ENCODE measurements at places on chromosomes 6 and 20. TPM values are rescaled to one million over a fixed set of nuclear protein-coding genes. Genes with fewer than 3 reads are reported as not detected.

Gene MCHR2
- not detected for total RNA-seq

Gene SLC32A1
- not detected for total RNA-seq

Gene NRN1
- total RNA-seq: 2.5 TPM

Gene EYA4
- total RNA-seq: 0.64 TPM

Gene BHLHE23
- total RNA-seq: not detected

Gene ABHD16B
- total RNA-seq: not detected

Gene NR2E1
- not detected for total RNA-seq

Gene FOXP4
- total RNA-seq: 13.8 TPM

DNA sequence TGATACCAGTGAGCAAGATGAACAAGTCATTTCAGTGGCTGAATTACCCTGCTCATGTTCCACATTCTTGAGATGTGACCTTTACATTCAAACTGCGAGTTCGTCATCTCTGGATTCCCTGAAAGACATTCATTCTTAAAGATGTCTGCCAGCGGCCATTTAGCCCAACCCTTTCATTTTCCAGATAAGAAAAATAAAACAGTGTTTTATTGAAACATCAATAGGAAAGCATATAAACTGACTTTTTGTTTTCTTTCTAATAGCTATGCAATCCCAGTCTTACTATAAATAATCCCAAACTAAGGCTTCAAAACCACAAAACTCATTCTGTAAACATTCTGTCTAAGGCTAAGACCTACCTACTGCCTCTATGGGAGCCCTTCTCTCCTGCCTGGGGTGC, 134.0 kb downstream of the SAMD5 start:
- no peak overlapping the region for H3K27ac ChIP-seq
- no peak overlapping the region for H3K4me3 ChIP-seq
- no peaks in the 10 kb centered on the region for H3K36me3 ChIP-seq
- peak; percentile 11 for DNase-seq
- no peaks in the 10 kb centered on the region for H3K4me1 ChIP-seq
- H3K27me3 ChIP-seq: no peaks in the 10 kb centered on the region

GRCh38 chr20:40262219-40262618, 426.8 kb downstream of the MAFB start:
- H3K27ac ChIP-seq: no peak overlapping the region
- no peaks in the 10 kb centered on the region for H3K27me3 ChIP-seq
- H3K4me3 ChIP-seq: no peak overlapping the region
- DNase-seq: no peak
- H3K36me3 ChIP-seq: no peaks in the 10 kb centered on the region

- no peak for DNase-seq
- peak overlapping the region; percentile 56 for H3K27ac ChIP-seq
- H3K36me3 ChIP-seq: no peaks in the 10 kb centered on the region
- H3K4me3 ChIP-seq: no peak overlapping the region
- no peaks in the 10 kb centered on the region for H3K4me1 ChIP-seq
These were observed 33.9 kb downstream of the DSE start for GRCh38 chr6:116404696-116405095.

DNA sequence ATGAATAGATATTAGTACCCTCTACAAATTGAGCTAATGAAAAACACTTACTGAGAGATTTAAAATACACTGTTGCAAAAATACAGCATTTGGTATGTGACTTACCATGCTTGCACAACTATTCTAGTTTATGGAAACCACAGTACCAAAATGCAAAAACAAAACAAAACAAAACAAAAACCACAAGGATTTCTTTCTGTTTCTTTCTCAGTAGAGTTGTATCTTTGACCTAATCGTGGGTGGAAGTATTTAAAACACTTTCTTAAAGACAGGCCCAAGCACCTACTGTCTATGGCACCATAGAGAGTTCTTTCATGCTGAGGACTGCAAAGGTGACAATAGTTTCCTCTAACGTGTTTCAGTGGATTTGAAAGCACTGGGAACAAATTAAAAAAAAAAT, 95.3 kb upstream of the C6orf118 start:
- no peaks in the 10 kb centered on the region for H3K27me3 ChIP-seq
- no peak overlapping the region for H3K4me3 ChIP-seq
- no peak for DNase-seq
- no peaks in the 10 kb centered on the region for H3K4me1 ChIP-seq

DNA sequence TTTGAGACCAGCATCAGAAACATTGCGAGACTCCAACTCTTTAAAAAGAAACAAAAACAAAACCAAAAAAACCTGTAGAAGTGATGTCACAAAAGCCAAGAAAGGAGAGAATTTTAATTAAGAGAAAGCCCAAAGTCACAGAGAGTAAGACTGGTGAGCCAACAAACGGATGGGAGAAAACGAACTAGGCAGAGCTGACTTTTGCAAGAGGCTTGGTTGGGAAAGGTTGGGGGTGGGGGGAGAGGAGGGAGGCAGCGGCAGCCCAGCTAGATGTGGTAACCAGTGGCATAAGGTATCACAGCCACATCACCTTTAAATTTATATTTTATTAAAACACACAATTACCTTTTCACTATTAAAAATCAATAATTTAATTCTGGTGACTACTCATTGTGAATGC, 23.5 kb downstream of the NOL7 start:
- H3K27ac ChIP-seq: no peak overlapping the region
- no peak for DNase-seq
- H3K27me3 ChIP-seq: no peaks in the 10 kb centered on the region
- no peaks in the 10 kb centered on the region for H3K4me1 ChIP-seq
- H3K36me3 ChIP-seq: peaks cover 40% of the 10 kb centered on the region
- H3K4me3 ChIP-seq: no peak overlapping the region

DNA sequence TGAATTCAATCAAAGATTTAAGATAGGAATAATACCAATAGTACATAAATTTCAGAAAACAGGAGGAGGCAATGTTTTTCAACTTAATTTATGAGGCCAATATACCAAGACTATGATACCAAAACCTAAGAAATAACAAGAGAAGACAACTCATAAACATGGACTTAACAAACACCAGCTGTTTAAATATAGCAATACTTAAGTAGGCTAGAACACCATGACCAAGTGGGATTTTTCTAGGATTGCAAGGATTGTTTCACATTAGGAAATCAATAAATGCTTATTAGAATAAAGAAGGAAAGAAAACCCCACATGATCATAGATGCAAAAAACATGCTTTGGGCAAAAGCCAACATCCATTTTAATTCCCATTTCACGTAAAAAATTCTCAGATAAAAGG, 355.1 kb downstream of the EPM2A start:
- no peaks in the 10 kb centered on the region for H3K4me1 ChIP-seq
- no peak overlapping the region for H3K27ac ChIP-seq
- no peaks in the 10 kb centered on the region for H3K36me3 ChIP-seq
- DNase-seq: no peak

DNA sequence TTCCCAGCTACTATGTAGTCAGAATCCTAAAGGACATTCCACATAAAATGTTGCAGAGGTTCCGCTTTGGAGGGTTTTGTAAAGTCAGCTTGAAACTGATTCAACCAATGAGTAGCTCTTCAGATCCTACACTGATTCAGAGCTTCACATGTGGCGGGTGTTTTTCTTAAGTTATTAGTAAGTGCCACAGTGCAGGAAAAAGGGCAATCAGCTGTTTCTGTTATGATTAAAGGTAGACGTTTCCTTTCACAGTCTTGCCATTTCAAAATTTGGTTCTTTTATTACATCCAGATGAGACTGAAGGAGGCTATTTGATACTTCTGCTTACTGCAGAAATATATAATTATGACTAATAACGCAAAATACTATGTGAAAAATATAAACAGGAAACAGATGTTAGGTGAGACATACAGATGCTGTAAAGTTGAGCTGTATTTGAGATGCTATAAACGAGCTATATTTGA, 443.9 kb downstream of the CDKAL1 start:
- no peaks in the 10 kb centered on the region for H3K36me3 ChIP-seq
- H3K27me3 ChIP-seq: no peaks in the 10 kb centered on the region
- no peak overlapping the region for H3K4me3 ChIP-seq
- H3K4me1 ChIP-seq: no peaks in the 10 kb centered on the region
- H3K27ac ChIP-seq: no peak overlapping the region

DNA sequence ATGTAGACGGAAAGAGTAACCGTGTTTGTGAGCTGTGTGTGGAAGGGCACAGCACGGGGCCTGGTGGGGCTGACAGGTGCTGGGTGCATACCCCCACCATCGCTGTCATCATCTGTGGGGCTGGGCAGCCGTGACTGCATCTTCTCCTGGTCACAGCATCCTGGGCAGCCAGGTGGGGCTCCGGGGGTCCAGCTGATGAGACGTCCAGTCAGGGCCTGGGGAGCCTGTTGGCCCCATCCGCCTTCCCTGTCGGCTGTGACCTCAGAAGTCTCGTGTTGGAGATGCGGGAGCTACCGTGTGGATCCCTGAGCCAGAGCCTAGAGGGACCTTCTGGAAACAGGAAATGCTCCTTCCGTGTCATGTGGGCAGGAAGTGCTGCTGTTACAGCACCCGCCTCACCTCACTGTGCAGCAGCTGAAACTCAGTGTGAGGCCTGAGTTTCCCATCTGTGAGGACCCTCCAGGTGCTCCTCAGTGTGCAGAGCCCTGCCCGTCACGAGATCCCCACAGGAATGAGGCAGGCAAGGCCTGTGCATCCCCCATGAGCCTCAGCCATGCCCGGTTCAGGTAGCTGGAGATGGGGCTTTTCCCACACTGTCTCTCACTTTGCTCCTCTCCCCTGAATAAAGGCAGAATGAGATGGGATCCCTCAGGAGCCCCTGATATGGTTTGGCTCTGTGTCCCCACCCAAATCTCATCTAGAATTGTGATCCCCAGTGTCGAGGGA, 108.7 kb downstream of the ERMARD start:
- H3K4me1 ChIP-seq: no peaks in the 10 kb centered on the region
- H3K4me3 ChIP-seq: no peak overlapping the region
- no peak overlapping the region for H3K27ac ChIP-seq
- H3K27me3 ChIP-seq: no peaks in the 10 kb centered on the region

GRCh38 chr20:40565682-40566040, 123.4 kb downstream of the MAFB start:
- DNase-seq: no peak
- peaks cover 28% of the 10 kb centered on the region for H3K4me1 ChIP-seq
- H3K36me3 ChIP-seq: no peaks in the 10 kb centered on the region
- no peak overlapping the region for H3K27ac ChIP-seq

- no peaks in the 10 kb centered on the region for H3K36me3 ChIP-seq
- peaks cover 4% of the 10 kb centered on the region for H3K4me1 ChIP-seq
- H3K27ac ChIP-seq: no peak overlapping the region
- no peak overlapping the region for H3K4me3 ChIP-seq
These were observed 31.3 kb upstream of the ZFAND3 start for GRCh38 chr6:37788259-37788658.

- no peak for DNase-seq
- peaks cover 17% of the 10 kb centered on the region for H3K4me1 ChIP-seq
- H3K4me3 ChIP-seq: no peak overlapping the region
- no peak overlapping the region for H3K27ac ChIP-seq
- no peaks in the 10 kb centered on the region for H3K27me3 ChIP-seq
These were observed 38.5 kb downstream of the EDN1 start for GRCh38 chr6:12328701-12329100.

- peaks cover 9% of the 10 kb centered on the region for H3K27me3 ChIP-seq
- H3K27ac ChIP-seq: no peak overlapping the region
- H3K4me1 ChIP-seq: no peaks in the 10 kb centered on the region
- DNase-seq: no peak
These were observed 24.8 kb downstream of the GRM4 start for GRCh38 chr6:34120953-34121675.

DNA sequence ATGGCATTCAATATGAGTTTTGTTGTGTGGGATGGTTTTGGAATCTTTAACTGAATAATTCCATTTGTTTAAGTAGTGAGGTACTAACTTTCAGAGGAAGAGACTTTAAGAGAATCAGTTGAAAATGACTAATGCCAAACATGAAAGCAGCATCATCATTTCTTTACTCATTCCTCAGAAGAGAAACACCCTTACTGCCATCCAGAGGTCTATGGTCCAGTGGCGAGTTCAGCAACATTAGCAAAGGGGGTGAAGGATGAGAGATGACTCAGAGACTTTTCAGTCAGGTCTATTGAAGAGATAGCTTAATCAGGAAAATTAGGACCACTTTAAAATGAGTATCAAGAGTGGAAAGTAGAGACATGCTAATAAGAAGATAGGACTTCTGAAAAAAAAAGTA, 118.8 kb downstream of the COL19A1 start:
- no peaks in the 10 kb centered on the region for H3K27me3 ChIP-seq
- no peak overlapping the region for H3K4me3 ChIP-seq
- H3K27ac ChIP-seq: no peak overlapping the region
- DNase-seq: no peak
- no peaks in the 10 kb centered on the region for H3K4me1 ChIP-seq

- no peak overlapping the region for H3K27ac ChIP-seq
- H3K36me3 ChIP-seq: no peaks in the 10 kb centered on the region
- peaks cover 5% of the 10 kb centered on the region for H3K4me1 ChIP-seq
- no peak for DNase-seq
These were observed 188.6 kb downstream of the BMP2 start for GRCh38 chr20:6956056-6956455.

GRCh38 chr20:3128275-3128984, 31.2 kb downstream of the FASTKD5 start:
- H3K27me3 ChIP-seq: no peaks in the 10 kb centered on the region
- no peaks in the 10 kb centered on the region for H3K36me3 ChIP-seq
- no peaks in the 10 kb centered on the region for H3K4me1 ChIP-seq
- H3K4me3 ChIP-seq: no peak overlapping the region
- DNase-seq: no peak

DNA sequence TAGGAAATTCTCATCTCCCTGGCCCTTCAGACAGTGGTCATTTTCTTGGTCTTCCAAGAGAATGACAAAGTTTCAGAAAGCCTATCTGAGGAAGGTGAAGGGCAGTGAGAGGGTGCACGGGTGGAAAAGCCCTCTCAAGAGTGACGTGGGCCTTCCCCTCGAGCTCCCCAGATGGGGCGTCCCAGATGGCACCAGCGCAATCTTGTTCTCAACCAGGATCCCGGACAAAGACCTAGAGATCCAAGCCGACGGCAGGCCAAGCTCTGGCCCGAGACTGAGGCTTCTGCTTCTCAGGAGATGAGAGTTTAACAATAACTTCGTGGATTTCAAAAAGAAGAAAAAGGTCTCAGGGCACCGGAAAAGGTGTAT, 797 bp upstream of the ZNF133 start:
- peak overlapping the region; percentile 93 for H3K27ac ChIP-seq
- no peaks in the 10 kb centered on the region for H3K36me3 ChIP-seq
- DNase-seq: no peak
- H3K4me3 ChIP-seq: peak overlapping the region; percentile 70
- H3K4me1 ChIP-seq: no peaks in the 10 kb centered on the region
- peaks cover 5% of the 10 kb centered on the region for H3K27me3 ChIP-seq

GRCh38 chr6:74879234-74879633, 326.6 kb downstream of the COL12A1 start:
- H3K36me3 ChIP-seq: no peaks in the 10 kb centered on the region
- peak overlapping the region; percentile 21 for H3K27ac ChIP-seq
- H3K4me1 ChIP-seq: no peaks in the 10 kb centered on the region
- no peak overlapping the region for H3K4me3 ChIP-seq

Measured in transverse colon (tissue), 4 donors.